ENCODE measurements at places on chromosomes 2 and 18.

- DNase-seq = no peak
Measured at GRCh38 chr2:15809404-15809803, 130.9 kb upstream of the MYCN start.

DNA sequence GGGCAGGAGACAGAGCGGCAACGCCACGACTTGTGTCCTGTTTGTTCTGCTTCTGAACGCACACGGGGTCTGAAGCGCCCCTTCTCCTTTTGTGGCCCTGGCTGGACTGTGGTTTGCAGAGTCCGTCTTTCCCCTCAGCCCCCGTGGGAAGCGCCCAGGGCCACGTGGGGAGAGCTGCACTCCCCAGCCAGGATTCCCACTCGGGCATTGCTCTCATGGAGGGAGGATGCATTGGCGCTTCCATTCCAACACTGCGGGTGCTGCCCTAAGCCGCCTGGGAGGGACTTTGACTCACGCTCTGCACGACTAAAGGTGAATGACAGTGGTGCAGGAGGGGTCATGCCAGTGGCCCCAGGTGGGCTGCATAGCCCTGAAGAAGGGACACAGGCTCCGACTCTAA, 52.5 kb downstream of the TIMM21 start:
- no peak for DNase-seq

- no peak for DNase-seq
Measured at GRCh38 chr2:132038179-132038882, 123.4 kb downstream of the ANKRD30BL start.

GRCh38 chr2:1162768-1163584, 212.3 kb downstream of the SNTG2 start:
- DNase-seq = no peak

- DNase-seq = no peak
Measured at GRCh38 chr2:9970200-9971044, 18.9 kb downstream of the GRHL1 start.

GRCh38 chr2:68770271-68771111, 35.9 kb downstream of the ARHGAP25 start:
- DNase-seq = no peak
